ENCODE measurements at places on chromosomes 7 and 10. TPM values are rescaled to one million over a fixed set of nuclear protein-coding genes. Genes with fewer than 3 reads are reported as not detected.

- H3K36me3 ChIP-seq, result no peaks in the 10 kb centered on the region
- H3K27ac ChIP-seq, result no peak overlapping the region
- no peak for DNase-seq
- H3K4me3 ChIP-seq, result no peak overlapping the region
Measured at GRCh38 chr7:123209786-123210185, 10.0 kb upstream of the SLC13A1 start.

DNA sequence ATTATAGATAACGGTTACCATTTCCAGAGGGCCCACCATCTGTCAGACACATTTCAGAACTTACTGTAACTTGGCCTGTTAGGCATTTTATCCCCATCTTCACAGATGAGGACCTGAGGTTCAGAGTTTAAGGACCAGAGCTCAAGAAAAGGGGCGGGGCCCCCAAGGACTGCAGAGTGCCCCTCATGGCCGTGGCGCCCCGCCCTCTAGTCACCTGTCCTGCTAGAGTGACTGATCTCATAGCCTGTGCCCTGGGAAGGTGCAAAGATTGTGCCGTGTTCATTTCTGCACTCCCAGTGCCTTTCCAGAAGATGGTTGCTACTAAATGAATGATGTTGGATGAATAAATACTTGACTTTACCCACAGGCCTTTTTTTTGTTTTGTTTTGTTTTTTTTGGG is 107.0 kb downstream of the XRCC2 start:
- DNase-seq, result no peak
- H3K4me3 ChIP-seq, result no peak overlapping the region
- no peak overlapping the region for H3K27ac ChIP-seq
- no peaks in the 10 kb centered on the region for H3K4me1 ChIP-seq
- H3K36me3 ChIP-seq, result no peaks in the 10 kb centered on the region

Gene ZNF736
- total RNA-seq, result 10.7 TPM

Gene IQUB
- total RNA-seq, result 0.06 TPM

Gene ACTL6B
- total RNA-seq, result not detected
